ENCODE measurements at places on chromosomes 2 and 18.

DNA sequence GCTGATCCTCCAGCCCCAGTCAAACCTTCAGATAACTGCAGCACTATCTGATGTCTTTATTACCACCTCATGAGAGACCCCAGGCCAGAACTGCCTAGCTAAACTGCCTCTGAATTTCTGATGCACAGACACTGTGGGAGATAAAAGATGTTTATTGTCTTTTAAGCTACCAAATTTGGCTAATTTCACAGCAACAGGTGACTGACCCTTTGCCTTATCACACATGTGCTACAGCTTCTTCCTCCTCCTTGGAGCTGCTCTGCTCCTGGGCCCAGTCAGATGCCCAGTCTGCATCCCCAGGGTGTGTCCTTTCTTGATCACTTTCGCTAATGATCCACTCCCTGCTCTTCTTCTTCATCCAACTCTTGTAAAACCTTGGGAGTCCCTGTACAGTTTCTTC lies 19.6 kb upstream of the ACOXL start:
- no peak for DNase-seq

DNA sequence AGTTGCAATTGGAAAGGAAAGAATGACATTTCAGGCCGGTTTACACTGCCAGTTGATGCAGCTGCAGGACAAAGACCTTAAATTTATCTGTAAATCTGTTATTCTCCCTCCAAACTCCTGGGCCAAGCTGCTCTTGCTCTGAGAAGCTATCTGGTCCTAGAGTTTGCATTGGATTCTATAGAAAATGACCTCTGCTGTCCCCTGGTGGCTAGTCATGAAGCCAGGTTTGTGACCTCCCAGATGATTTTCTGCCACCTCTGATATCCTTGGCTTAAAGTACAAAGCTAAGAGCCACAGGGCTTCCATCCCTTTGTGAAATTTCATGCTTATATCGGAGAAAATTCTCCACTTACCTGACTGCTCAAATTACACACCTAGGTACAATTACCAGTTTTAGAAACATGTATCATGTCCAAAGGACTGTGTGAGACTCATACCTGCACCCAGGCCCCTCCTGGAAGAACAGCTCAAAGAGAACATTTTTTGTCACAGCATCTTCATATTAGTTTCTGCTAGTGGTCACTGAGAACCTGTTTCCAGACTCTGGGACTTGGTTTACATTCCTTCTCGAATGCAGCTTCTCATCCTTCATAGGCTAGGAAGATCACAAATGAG lies 28.9 kb upstream of the IER3IP1 start:
- peak; percentile 46 for DNase-seq

DNA sequence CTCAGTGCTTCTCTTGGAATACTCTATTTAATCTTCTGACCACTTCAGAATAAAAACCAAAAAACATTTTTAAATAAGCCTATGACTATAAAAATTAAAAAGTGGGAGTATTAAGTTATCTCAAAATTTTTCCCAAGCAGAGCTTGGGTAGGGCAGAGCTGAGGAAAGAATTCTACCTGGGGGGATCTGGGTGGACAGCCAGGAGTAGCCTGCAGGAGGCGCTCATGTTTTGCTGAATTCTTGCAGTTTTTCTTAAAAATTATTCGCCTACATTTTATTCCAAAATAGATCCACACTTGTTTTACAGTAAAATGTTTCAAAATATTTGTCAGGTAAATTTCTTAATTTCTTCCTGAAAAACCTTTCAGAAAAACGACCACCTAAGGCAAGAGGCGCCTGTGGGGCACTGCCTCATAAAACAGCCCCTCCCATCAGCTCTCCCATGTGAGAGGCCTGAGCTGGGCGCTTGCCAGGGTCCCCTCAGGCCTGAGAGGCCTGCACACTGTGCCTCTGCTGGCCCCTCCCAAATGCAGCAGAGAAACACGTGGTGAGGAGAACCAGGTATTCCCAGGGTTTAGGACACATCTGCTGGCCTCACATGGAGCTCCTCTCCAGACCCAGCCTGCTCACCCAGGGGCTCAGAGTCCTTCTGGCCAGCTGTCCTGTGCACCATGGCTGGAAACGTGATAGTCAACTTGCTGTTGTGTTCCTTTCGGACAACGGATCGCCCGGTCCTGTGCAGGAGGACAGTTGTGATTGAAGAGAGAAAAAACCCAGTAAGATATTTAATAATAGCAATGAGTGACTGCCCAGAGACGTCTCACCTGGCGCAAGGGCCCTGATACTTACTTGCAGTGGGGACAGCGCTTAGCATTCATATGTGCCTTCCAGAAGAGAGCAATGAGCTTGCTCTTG lies 17.5 kb downstream of the POLR1A start:
- DNase-seq, result no peak

- DNase-seq, result no peak
These were observed 174.6 kb downstream of the THADA start for GRCh38 chr2:43421194-43421593.

DNA sequence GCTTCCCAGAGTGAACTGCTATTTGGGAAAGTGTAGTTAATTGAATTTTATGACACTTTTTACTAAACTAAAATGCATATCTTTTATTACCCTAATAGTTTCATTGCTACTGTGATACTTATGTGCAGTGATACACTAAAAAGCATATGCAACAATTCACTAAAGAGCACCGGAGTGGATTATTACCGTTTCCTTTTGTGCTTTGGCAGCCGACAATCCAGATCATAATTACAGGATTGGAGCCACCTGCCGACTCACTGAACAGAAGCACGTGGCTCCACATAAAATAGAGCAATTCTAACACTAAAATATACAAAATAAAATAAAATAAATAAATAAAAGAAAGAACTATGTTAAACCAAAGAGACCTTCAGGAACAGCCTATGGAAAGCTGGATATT lies 583.4 kb downstream of the NRXN1 start:
- DNase-seq, result peak; percentile 29

- DNase-seq, result no peak
These were observed 11.1 kb downstream of the HS6ST1 start for GRCh38 chr2:128307595-128307994.

DNA sequence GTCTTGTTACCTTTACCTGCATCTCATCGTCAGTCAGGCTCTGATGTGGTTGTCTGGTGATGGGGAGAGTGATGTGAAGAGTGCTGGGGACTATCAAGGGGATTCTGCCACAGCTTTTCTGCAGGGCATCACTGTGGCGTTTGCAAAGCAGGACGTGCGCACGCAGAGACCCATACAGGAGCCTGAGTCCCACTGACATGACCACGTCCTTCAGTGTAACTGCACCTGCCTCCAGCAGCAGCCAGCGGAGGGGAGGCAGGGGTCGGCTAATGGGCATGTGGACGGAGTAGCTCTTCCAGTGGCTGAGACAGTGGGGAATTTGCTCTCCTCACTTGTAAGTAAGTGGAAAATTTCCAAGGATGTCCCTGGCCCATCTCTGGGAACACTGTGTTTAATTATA lies 6.5 kb downstream of the ALKAL2 start:
- no peak for DNase-seq

DNA sequence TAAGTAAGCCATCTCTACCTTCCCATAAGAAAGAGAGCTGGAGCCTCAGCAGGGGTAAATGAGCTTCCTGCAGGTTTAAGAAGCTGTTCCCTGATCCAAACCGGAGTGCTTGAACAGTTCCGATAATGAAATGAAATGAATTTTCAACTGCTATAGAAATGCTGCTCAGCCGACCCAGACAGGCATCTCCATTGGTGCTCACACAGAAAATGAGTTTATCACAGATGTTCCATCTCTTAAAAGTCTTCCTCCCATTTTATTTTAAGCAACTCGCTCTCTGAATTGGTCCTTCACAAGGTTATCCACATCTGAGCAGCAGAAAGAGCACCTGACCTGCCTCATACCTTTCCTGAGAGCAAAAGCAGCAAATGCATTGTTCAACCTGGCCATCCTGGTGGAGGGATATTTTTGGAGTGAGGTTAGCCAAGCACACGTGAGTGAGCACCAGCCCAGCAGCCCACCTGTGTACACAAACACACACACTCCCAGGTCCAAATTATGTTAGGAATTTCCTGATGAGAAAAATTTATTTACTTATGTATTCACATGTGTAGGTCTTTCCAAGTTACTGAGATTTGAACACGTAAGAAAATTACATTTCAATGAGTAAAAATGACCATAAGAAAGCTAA lies 42.2 kb upstream of the CCDC68 start:
- no peak for DNase-seq

DNA sequence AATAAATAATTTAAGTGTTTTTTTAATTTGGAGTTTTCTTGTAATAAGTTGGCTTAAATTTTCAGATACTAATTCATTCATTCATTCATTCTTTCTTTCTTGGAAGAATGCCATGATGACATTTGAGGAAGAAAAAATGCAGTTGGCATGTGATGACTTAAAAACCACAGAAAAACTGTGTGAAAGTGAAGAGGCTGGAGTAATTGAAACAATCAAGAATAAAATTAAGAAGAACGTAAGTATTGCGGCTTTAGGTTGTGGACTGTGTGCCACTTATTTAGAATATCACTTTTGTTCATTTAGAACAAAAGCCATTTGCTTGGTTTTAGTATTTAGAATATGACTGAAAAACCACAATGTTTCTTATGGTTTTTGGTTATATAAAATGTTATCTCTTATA lies 51.4 kb downstream of the TTC39C start:
- no peak for DNase-seq

DNA sequence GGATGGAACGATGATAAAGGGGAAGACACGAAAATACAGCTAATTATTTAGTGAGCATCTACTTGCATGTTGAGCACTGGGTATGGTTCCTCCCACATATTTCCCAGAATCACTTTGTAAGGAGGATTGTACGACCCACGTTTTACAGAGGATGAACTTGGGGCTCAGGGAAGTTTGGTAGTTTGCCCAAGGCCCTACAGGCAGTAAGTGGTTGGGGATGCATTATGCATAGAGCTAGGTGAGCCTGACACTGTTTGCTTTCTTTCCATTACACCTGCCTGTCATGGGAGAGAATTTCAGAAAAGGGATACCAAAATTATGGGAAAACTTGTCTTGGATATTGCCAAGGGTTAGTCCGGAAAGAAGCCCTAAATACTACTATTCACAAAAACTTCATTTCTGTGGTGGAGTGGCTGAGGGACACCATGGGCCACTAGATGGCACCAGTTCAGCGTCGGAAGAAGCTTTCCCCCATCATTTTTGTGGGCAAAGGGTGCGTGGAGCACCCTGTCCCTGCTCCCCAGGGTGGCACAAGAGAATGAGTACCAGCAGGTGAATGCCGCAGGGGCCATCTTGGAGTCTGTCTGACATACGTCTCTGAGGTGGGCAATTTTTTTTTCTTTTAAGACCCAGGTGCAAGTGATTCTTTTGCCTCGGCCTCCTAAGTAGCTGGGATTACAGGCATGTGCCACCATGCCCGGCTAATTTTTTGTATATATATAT lies 23.5 kb upstream of the C18orf32 start:
- DNase-seq, result peak; percentile 79

DNA sequence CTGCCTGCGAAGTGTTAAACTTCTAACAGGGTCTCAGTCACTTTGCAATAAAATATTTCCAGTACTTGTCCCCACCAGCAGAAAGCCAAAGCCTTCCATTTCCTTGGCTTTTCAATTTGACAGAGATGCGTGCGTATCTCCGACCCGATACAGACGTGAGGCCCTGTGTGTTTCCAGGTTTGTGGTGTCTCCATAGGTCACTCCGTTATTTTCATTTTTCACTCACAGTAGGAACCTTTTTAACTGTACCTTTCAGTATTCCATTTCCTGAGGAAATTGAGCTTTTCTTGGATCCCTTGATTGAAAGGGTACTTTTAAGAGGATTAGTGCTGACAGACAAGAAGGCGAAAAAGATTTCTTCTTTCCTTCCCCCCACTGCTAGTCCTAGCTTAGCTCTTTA lies 116.3 kb upstream of the TTN start:
- no peak for DNase-seq

DNA sequence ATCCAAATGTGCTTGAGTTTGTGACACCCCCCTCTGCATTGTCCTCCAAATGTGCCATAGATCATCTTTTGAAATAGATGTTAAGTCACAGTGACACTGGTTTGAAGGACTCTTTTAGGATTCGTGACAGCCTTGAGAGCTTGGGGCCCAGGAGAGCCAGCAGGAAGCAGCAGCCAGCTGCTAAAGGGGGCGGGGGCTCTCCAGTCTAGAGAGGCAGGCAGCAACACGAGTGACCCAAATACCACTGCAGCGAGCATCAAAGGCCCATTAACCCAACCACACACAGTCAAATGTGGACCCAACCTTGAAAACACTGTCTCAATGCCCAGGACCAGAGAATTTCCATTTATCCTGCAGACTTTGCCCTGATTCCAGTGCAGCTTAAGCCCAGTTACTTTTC lies 75.6 kb downstream of the ZBTB7C start:
- peak; percentile 67 for DNase-seq

GRCh38 chr2:227006189-227006897 lies 157.7 kb downstream of the COL4A4 start:
- DNase-seq, result no peak

DNA sequence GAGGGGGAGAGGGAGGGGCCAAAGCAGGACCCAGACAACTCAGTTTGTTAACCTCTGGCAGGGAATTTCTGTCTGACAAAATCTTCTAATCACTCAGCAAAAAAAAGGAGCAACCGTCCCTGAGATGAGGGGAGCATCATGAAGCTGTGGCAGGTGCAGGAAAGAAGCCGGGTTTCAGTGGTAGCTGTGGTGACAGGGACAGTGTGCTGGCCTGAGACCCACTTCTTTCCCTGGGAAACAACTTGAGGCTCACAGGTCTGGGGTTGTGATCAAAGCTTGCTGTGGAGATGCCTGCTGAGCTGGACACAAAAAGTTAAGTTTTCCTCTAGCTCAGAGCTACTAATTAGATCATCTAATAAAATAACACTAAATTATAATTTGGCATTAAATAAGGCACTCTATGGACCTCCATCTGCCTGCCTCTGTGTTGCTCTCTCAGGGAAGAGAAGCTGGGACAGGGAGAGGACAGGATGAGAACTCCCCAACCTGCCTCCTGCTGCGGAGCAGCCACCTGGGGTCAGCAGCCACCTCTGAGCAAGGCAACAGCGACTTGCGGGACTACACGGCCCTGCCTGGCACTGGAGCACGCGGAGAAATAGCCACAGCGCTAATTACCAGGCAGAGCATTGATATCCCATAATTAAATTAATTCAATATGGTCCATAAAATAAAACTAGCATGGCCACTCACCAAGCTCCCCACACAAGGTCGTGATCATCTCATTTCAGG lies 104.6 kb upstream of the TEX51 start:
- no peak for DNase-seq

- no peak for DNase-seq
These were observed 68.2 kb upstream of the NOSTRIN start for GRCh38 chr2:168734199-168734760.

GRCh38 chr18:58054041-58054781 lies 10.2 kb downstream of the NEDD4L start:
- DNase-seq, result no peak

DNA sequence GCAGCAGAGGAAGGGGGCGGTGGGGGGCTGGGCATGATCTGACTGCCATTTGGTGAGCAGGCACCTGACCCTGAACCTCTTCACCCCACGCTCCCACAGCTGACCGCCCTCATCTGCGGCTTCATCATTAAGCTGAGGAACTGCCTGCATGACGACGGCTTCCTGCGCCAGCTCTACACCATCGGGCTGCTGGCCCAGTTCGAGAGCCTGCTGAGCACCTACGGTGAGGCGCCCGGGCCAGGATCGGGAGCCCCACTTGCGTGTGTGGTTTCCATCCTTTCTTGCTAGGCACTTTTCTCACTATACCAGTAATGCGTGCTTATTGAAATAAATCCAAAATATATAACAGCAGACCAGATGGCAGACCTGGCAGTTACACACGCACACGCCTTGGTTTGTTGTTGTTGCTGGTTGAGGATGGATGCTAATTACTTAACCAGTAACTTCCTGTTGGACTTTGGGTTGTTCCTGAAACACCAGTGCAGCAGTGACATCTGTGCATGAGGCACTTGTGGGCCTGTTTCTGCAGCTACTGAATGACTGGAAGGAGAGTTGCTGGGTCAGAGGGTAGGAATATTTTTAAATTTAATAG lies 43.7 kb downstream of the COA5 start:
- no peak for DNase-seq

Measured in NCI-H2107 (cell line).